ENCODE measurements at places on chromosomes 16 and 17.

DNA sequence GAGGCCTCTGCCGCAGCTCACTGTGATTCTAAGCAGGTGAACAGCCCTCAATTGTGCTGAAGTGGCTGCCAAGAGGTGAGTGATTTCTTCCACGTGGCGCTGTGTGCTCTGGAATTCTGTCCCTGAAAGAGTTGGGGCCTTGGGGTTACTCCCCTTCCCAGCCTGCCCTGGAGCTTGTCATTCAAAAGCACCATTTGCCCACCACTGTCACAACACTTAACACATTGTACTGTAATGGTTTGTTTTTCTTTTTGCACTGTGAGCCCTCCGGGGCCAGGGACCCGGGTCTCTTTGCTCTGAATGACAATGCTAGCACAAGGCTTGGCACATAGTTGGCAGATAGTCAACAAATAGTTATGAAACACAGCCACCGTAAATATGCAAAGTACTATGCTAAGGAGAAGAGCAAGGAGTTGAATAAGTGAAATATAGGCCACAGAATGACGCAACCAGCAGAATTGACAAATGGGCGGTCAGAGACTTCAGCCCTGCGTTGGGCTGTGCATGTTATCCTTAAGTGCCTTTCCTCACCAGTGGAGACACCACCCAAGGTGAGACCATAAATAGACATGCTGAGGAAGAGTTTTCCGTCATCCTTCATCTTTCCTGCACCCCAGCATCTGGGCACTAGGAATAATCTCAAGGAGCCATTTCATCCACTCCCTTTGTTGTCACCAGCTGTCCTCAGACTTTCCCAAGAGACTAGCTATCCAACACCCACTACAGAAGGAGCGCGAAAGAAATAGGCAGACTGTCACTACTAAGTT, 112.0 kb upstream of the DNAH9 start:
- no peaks in the 10 kb centered on the region for H3K4me1 ChIP-seq
- no peak overlapping the region for H3K4me3 ChIP-seq
- no peak overlapping the region for H3K27ac ChIP-seq
- no peak for DNase-seq
- H3K27me3 ChIP-seq = no peaks in the 10 kb centered on the region
- H3K36me3 ChIP-seq = no peaks in the 10 kb centered on the region

- no peaks in the 10 kb centered on the region for H3K36me3 ChIP-seq
- H3K27me3 ChIP-seq = no peaks in the 10 kb centered on the region
- H3K27ac ChIP-seq = no peak overlapping the region
- H3K4me3 ChIP-seq = no peak overlapping the region
- DNase-seq = no peak
- H3K4me1 ChIP-seq = no peaks in the 10 kb centered on the region
Observed at GRCh38 chr16:22071331-22071910, 20.9 kb upstream of the VWA3A start.

DNA sequence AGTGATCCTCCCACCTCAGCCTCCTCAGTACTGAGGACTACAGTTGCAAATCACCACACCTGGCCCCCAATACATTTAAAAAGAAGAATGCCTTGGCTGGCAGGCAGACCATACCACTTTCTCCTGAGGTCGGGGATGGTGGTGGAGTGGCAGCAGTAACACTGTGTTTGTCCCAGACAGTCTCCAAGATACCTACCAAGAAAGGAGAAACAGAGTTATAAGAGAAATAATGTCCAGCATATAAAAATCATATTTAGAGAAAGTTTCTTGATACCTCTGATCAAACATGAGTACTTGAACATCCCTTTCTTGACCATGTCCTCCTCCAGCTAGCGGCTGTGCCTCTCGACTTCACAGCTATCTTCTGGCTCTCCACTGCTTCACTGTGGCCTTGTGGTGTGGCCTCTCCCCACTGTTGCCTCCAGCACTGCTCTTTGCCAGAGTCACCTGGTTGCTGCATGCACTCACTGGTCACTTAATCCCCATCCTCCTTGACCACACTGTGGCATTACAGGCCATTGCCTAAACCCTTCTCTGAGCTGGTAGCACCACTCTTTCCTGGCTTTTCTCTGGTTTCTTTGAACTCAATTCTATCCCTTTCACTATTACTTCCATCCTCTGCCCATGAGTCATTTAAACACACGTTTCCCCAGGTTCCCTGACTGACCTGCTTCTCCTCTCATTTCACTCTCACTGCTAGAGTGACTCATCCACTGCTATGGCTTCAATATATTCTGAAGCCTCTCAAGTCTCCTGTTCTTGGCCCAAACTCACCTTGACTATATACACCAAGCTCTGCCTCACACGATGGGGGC, 45.2 kb downstream of the XPO6 start:
- DNase-seq = no peak
- peaks cover 44% of the 10 kb centered on the region for H3K36me3 ChIP-seq
- H3K4me1 ChIP-seq = peaks cover 24% of the 10 kb centered on the region
- H3K4me3 ChIP-seq = no peak overlapping the region
- peak overlapping the region; percentile 9 for H3K27ac ChIP-seq

- peak within 1 kb of the TSS; percentile 70 for H3K27ac ChIP-seq
- DNase-seq = peak; percentile 75
- no peaks in the 10 kb centered on the region for H3K27me3 ChIP-seq
- peak within 1 kb of the TSS; percentile 81 for H3K4me3 ChIP-seq
Observed at GRCh38 chr16:58000706-58001676, at the start of gene USB1. TSS of gene USB1 (plus strand) at chr16:58001407. CDS start at chr16:58001484, 77 bp downstream.

DNA sequence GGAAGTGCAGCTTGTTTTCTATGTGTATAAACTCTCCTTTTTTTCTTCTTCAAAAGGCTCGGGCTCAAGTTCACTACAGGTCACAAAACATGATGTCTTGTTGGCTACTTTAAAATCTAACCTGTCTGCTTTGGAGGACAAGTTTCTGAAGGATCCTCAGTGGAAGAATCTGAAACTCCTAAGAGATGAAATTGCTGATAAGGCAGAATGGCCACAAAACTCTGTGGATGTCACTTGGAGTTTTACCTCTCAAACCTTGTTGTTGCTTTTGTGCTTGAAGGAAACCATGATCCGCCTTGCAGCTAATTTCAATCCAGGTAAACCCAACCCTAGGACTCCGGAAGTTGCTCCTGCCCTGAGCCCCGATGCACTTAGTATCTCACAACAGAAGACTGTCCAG, 16.5 kb downstream of the TANGO6 start:
- peaks cover 26% of the 10 kb centered on the region for H3K36me3 ChIP-seq
- no peaks in the 10 kb centered on the region for H3K4me1 ChIP-seq
- H3K4me3 ChIP-seq = no peak overlapping the region
- H3K27ac ChIP-seq = no peak overlapping the region

GRCh38 chr16:82660075-82660645, 33.4 kb downstream of the CDH13 start:
- DNase-seq = peak; percentile 46
- no peaks in the 10 kb centered on the region for H3K36me3 ChIP-seq
- no peak overlapping the region for H3K4me3 ChIP-seq
- no peaks in the 10 kb centered on the region for H3K27me3 ChIP-seq
- peak overlapping the region; percentile 5 for H3K27ac ChIP-seq
- H3K4me1 ChIP-seq = peaks cover 38% of the 10 kb centered on the region

GRCh38 chr16:85570735-85571562, 42.2 kb upstream of the GSE1 start:
- H3K4me3 ChIP-seq = no peak overlapping the region
- no peak overlapping the region for H3K27ac ChIP-seq
- no peaks in the 10 kb centered on the region for H3K36me3 ChIP-seq
- DNase-seq = no peak
- peaks cover 25% of the 10 kb centered on the region for H3K4me1 ChIP-seq

- H3K27me3 ChIP-seq = peaks cover 3% of the 10 kb centered on the region
- no peaks in the 10 kb centered on the region for H3K4me1 ChIP-seq
- no peak overlapping the region for H3K4me3 ChIP-seq
- no peaks in the 10 kb centered on the region for H3K36me3 ChIP-seq
- no peak overlapping the region for H3K27ac ChIP-seq
- no peak for DNase-seq
Observed at GRCh38 chr17:6780001-6780400, 4.0 kb downstream of the FBXO39 start.

DNA sequence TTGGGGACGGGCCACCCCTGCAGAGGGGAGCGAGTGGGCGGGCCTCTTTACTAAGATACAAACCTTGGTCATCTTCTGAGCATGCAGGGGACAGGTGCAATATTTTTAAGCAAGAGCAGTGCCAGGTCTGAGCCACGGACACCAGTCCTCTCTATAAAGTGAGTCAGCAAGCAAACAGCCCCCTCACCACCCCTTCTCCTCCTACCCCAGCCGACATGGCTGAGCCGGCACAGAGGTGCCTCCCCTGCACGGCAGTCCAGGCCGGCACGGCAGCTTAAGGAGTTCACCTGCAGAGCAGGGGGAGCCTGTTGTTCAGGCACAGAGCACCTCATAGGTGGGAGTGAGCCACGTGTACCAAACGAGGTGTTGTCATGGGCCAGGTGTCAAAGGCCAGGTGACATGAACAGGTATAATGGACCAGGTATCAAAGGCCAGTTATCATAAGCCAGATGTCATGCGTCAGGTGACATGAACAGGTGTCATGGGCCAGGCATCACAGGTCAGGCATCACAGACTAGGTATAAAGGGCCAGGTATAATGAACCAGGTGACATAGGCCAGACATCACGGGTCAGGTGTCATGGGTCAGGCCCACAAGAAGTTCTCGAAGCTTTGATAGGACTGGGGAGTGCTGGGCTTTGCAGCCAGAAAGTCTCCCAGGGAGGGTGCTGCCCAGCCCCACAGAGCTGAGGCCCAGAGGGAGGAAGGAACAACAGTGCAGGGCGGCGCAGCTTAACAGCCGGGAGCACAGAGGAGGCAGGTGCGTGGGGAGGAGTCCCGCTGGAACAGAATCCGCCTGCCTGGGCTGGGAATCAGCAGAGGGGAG, 42.6 kb upstream of the ZNF469 start:
- no peaks in the 10 kb centered on the region for H3K4me1 ChIP-seq
- no peak overlapping the region for H3K4me3 ChIP-seq
- no peak for DNase-seq

All from effector memory CD4-positive, alpha-beta T cell (primary cell).